ENCODE measurements at places on chromosomes 2 and 18.

DNA sequence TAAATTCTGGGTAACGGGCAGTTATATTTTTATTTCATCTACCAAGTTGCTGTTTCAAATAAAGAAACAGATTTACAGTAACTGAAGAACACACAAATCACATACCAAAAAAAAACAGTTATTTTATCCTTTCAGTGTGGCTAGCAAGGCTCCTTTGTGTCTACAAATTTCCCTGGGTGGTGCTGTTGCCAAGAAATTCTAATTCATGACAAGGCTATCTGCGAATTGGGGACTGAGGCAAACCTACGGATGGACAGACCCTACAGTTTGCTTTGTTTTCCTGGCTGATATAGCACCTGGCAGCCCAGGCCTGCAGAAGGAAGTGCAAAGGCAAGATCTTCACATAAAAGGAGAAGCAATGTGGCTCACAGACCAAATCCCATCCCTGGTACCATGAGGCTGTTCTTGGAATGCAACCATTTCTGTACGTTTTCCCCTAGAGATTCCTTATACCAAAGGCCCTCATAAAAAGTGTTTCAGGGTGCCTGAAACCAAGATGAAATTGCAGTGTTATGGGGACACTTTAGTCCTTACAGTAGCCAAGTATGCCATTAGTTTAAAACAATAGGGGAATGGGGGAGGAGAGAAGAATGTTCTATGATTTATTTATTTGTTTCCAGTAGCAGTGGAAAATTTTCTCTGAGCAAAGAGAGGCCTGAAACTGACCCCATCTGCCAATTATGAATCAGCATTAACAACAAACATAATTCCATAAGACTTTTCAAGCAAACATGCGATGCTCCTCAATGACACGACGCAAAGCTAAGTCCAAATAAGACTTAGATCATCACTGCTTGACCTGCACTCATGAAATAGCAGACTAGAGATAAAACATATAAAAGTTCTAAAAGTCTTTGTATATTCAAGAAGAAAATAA lies 4.3 kb downstream of the KLF7 start:
- DNase-seq = no peak

DNA sequence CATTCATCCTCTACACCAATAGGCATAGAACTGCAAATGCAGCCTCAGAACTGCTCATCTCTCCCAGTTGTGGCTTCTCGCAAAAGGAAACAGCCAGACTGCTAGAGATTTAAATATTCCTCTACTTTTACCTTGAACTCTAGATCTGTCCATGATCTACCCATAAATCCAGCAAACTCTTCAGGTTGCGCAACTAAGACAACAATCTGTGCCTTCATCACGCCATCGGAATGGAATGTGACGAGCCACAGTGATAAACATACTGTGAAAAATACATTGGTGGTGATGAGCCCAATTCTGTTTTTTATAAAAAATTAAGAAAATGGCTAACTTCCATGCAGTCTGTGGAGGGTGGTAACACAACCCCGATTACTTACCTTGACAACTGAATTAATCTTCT lies 626.7 kb downstream of the LRRTM4 start:
- no peak for DNase-seq

- DNase-seq = no peak
These were observed 207.4 kb upstream of the NRP2 start for GRCh38 chr2:205474741-205475415.

DNA sequence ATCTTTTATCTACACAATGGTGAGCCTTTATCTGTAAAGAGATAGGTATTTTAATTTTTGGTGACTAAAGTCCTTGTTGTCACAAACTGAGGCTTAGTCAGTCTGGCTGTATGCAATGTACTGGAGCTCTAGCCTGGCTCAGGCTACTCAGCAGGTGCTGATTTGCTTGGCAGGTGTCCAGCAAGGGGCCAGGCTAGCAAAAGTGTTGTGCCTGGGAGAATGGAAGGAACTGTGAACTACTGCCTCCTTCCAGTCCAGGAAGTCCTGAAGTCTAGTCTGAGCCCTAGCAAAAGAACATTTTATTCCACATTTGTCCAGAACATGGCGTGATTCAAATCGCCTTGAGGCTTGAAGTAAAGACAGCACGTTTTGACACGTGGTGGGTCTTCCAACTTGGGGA lies 260.5 kb downstream of the CCDC85A start:
- DNase-seq = no peak
